ENCODE measurements at places on chromosomes 3 and 15. TPM values are rescaled to one million over a fixed set of nuclear protein-coding genes. Genes with fewer than 3 reads are reported as not detected.

- DNase-seq, result no peak
Measured at GRCh38 chr3:42489116-42489936, 13.1 kb upstream of the VIPR1 start.

DNA sequence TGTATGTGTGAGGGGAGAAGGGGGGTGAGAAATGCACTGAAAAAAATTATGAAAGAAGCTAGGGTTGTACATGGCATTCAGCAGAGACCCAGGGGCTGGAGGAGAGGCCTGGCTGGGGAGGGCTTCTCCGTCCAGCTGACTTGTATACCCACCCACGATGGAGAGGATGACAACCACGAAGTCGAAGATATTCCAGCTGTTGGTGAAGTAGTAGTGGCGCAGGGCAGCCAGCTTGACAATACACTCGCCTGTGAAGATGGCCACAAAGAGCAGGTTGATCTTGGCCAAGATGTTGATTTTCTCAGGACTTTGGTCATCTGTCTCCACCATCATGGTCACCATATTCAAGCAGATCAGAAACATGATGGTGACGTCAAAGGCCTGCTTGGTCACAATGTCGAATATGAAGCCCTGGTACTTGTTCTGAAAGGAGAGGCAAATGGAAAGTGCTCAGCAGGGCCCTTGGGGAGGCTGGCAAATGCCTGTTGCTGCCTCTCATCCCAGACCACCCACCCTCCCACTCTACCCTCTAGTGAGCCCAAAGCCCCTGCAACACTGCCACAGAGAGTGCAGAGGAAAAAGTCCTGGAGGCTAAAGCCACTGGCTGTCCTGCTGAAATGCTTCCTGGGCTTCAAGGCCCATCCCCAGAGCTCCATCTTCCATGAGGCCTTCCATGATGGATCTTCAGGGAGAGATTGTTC is 58.1 kb downstream of the EXOG start:
- no peak for DNase-seq

DNA sequence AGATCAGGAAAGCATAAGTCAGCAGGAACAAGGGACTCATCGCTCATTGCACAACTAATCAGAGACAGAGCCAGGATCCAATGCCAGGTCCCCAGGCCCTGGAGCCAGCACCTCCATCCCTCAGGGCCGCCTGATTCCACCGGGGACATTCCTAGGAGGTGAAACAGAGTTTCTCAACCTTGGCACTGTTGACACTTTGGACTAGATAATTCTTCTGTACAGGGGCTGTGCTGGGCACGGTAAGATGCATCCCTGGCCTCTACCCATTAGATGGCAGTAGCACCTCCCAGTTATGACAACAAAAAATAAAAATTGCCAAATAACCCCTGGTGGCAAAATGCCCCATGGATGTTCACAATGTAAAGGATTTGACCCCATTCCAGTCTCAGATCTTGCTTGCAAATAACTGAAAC is 127.7 kb downstream of the MTHFS start:
- no peak for DNase-seq

BCL2A1 gene
- not detected for polyA plus RNA-seq

- no peak for DNase-seq
Measured at GRCh38 chr3:132549890-132550578, 47.0 kb upstream of the ACKR4 start.

GRCh38 chr3:154285221-154285620 is 39.1 kb downstream of the DHX36 start:
- no peak for DNase-seq

HSPBAP1 gene
- 4.3 TPM for polyA plus RNA-seq

DNA sequence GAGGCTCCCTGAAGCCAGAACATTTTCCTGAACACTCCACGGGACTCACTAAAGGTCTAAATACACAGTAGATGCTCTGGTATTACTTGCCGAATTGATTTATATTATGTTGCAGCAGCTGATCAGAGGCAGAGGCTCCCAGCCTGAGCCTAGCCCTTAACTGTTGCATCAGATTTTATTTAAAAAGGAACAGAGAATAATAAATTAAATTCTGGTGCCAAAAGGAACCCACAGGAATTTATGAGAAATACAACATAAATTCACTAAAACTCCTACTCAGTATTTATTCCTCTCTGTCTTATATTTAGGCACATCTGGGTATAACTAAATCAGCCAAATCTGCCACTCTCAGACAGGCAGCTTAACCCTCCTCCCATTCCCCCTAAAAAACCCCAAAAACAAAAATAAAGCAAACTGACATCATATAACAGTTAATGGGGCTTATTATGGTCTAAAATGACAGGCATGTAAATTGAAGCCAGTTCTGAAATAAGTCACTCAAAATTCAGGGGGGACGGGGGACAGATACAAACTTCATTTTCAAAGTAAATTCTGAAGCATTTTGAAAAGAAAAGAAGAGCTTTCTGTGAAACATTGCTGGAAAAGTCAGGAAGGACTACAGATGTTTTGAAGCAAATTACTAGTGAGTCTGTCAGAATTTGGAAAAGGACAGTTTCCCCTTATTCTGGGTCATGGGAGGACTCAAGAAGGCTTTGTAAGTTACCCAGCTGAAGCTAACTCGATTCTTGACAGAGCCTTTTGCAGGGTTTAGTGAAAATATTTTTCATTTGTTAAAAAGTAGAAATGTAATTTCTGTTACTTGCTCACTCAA is 53.8 kb upstream of the CORO2B start:
- no peak for DNase-seq

- peak; percentile 33 for DNase-seq
Measured at GRCh38 chr3:105119801-105120340, 246.8 kb upstream of the ALCAM start.

GOLGA6L7 gene
- polyA plus RNA-seq, result not detected
